Large intestine (tissue), 12 donors: ENCODE measurements at places on chromosomes 5 and 9. TPM values are rescaled to one million over a fixed set of nuclear protein-coding genes. Genes with fewer than 3 reads are reported as not detected.

PCDHGB5 gene
- 1.8 TPM for polyA plus RNA-seq

SPAAR gene
- polyA plus RNA-seq = 0.84 TPM

PTGER4 gene
- polyA plus RNA-seq = 11.6 TPM

GDA gene
- polyA plus RNA-seq = 97.2 TPM

BTNL3 gene
- polyA plus RNA-seq = 158 TPM

OR2V2 gene
- polyA plus RNA-seq = not detected

GIN1 gene
- polyA plus RNA-seq = 7.3 TPM

SAPCD2 gene
- polyA plus RNA-seq = 12.1 TPM

RNF208 gene
- 11.0 TPM for polyA plus RNA-seq

RNF183 gene
- polyA plus RNA-seq = 0.91 TPM

RMRP gene
- not detected for polyA plus RNA-seq

INSL6 gene
- polyA plus RNA-seq = 0.51 TPM

ZNF658 gene
- 4.4 TPM for polyA plus RNA-seq

C9orf153 gene
- polyA plus RNA-seq = 0.22 TPM

DNA sequence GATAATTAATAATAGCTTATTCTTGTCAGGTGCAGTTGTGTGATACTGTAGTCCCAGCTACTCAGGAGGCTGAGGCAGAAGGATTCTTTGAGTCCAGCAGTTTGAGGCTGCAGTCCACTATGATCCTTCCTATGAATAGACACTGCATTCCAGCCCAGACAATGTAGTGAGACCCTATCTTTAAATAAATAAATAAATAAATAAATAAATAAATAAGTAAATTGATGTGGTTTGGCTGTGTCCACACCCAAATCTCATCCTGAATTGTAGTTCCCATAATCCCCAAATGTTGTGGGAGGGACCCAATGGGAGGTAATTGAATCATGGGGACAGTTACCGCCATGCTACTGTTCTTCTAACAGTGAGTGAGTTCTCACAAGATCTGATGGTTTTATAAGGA, 5.6 kb upstream of the ELL2 start:
- no peak for DNase-seq

- peak; percentile 75 for DNase-seq
Measured at GRCh38 chr5:147483961-147484707, 25.7 kb downstream of the DPYSL3 start.

DNA sequence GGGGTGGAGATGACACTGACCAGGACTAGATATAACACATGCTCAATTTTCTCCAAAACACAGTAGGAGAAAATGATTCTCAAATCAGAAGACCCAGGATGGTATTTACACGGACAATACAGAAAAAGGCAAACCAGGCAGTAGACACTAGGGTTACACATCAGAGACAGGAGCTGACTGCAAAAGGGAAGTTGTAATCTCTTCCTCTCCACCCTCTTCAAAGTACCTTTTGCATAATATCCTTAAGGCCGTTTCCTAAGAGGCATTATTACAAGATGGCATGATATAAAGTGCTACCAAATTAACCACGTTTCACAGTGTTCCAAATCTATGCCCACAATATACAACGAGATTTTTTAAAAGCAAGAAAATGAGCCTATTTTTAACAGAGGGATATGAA, 39.2 kb downstream of the YIPF5 start:
- DNase-seq = no peak

DNA sequence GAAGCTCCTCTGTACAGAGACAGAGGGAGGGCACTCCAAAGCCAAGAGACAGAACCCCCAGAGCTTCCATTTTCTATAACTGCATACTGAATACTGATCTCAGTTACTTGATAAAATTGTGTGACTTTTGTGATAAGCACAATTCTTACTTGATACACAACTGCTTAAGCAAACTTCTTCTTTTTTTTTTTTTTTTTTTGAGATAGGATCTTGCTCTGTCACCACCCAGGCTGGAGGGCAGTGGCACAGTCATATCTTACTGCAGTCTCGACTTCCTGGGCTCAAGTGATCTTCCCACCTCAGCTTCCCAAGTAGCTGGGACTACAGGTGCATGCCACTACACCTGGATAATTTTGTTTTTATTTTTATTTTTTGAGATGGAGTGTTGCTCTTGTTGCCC, 252.1 kb upstream of the ZNF608 start:
- DNase-seq = no peak

DNA sequence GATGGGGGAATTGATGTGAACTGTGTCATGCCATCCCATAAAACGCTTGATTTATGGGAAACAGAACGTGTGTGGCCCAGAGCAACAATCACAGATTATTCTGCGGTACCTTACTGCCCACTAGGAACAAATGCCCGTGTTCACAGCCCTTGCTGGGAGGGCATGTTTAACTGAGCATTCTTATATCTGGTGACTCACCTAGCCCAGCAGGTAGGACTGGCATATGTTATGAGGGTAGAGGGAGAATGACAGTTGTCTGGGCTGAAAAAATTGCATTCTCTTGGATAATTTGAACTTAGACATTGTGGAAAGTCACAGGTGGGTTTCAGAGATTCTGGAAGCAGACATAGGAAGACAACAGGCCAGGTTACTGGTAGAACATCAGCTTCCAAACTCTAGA, 460.6 kb downstream of the DMRT2 start:
- no peak for DNase-seq

- DNase-seq = peak; percentile 91
Measured at GRCh38 chr9:37963936-37964739, 60.2 kb upstream of the SLC25A51 start.

DNA sequence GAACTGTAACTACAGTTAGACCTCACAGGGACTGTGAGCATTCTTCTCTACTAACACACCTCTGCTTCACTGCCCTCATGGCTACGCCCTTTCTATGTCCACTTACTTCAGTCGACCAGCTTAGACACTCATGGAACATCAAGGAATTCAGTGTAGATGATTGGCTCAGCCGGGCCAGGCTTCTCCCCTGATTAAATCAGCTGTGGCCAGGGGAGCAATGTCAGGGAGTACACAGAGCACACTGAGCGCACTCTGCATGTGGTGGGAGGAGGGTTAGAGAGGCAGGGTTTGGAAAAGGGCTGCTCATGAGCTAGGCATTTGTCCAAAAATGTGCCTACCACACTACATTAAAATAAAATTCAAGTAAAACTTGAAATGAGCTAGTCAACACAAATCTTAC, 400.5 kb downstream of the ARRDC3 start:
- DNase-seq = no peak

DNA sequence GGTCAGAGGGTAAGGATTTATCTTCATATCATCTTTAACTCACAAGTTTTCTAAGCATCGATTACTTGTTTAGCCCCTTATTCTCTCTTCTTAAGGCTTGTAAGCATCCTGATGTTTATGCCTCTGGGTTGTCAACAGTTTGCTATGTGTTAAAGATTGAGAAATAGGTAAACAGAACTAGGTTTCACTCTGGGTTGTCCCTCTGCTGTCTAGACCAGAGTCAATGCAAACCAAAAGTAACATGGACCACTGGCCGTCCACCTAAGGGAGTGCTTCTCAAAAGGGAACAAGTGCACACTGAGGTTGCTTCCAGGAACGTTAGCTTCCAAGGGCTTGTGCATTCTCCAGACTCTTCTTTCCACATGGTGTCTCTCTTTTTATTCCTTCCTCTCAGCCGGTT, 39.9 kb upstream of the HAPLN1 start:
- DNase-seq = no peak

DNA sequence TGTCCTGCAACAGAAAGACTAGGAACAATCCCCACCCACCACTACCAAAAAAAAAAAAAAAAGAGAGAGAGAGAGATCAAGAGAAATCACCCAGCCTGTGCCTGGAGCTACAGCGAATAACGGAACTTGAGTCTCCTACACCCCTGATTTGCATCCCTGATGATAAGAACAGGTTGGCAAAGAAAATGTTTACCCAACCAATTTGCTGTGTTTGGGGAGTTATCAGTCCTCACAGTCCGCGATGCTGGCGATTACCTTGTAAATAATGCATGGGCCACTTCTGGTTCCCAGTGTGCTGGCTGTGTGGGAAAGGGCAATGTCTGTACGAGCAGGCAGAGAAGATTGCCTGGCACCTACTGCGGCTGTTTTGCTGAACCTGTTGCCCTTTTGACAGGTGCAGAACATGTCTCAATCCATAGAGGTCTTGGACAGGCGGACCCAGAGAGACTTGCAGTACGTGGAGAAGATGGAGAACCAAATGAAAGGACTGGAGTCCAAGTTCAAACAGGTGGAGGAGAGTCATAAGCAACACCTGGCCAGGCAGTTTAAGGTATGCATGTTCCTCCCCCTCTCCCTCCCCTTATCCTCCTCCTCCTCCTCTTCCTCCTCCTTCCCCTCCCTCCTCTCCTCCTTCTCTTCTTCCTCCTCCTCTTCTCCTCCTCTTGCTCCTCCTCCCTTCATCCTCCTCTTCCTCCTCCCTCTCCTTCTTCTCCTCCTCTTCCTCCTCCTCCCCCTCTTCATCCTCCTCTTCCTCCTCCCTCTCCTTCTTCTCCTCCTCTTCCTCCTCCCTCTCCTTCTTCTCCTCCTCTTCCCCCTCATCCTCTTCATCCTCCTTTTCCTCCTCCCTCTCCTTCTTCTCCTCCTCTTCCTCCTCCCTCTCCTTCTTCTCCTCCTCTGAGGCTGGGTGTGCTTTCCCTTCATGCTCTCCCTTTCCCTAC, 8.3 kb downstream of the OLFM1 start:
- DNase-seq = no peak

DNA sequence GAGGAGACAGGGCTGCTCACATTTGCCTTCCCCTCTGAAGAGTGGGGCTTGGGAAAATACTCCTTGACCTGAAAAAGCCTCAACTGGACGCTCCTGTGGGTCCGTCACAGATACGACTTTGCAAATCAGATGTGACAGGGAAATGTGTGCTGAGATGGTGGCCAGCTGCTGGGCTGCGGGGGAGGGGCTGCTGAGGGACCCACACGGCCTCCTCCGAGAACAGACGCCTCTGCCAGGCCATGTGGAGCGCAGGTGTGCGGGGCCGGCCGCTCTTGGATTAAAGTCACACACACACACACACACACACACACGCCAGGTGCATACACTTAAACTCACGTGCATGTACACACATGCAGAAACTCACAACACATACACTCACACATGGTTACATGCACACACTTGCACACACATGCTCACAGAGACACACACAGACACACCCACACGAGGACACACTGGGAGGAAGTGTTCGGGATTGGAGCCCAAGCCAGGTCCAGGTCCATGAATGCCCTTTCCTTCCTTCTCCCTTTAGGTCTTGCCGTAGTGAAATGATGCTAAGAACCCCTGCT, 167.4 kb downstream of the GAPVD1 start:
- DNase-seq = no peak

DNA sequence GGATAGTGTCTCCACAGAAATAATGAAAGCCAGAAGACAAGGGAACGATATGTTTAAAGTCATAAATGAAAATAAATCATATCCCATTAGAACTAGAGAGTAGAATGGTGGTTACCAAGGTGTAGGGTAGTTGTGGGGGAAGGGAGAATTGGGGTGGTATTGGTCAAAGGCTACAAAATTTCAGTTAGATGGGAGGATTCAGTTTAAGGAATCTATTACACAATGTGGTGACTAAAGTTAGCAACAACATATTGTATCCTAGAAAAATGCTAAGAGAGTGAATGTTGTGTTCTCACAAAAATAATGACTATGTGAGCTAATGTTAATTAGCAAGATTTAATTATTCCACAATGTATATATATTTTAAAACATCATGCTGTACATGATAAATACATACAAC, 27.8 kb upstream of the LARP1 start:
- no peak for DNase-seq

GRCh38 chr5:126384985-126385384, 38.2 kb upstream of the GRAMD2B start:
- no peak for DNase-seq

GRCh38 chr9:34684145-34684544, 6.9 kb downstream of the CCL19 start:
- no peak for DNase-seq

GRCh38 chr5:108118813-108119514, 262.9 kb downstream of the FBXL17 start:
- no peak for DNase-seq

GRCh38 chr5:56050551-56051255, 55.9 kb upstream of the IL6ST start:
- DNase-seq = no peak

DNA sequence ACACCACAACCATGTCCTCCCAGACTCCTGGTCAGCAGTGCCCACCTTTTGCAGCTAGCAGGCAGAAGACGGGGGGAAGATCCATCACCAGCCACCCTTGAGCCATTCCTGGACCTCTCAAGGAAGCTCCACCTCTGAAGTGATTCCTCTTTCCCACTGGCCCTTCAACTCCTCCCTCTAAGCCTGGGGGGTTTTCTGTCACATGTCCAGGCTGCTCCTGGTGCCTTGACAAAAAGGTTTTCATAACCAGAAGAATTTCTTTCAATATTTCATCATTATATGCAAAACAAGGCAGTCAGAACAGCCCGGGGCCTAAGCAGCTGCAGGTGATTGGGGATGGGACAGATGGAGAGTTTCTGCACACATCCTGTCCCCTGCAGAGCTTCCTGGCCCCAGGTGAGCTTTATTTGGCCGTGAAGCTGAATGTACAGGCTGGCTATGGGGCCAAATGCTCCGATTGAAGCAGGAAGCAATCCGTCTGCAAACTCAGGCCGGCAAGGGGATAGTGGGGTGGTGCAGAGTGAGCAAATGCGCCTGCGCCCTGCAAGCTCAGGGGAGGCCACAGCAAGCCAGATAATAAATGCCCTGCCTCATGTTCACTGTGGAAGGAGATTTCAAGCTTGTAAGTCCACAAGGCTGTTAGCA, 173.5 kb downstream of the C5orf15 start:
- no peak for DNase-seq

GRCh38 chr5:117568622-117569021, 994.0 kb upstream of the SEMA6A start:
- DNase-seq = no peak

DNA sequence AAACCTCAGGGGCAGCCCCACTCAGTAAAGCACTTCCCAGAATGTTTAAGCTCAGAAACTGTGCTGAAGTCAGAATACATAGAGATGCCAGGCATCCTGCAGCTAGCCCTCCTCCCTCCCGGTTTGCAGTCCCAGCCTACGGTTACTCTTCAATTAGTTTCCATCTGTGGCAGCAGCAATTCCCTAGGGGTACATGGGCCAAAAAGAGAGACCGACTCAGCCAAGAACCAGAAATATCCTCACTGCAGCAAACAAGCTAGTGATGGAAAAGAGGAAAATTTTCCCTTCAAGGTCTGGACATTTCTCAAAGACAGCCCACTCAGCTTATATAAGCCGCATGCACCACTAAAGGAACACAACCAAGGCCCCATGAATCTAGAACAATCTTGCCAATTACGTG, 89.1 kb upstream of the PPP2R2B start:
- DNase-seq = no peak
